Activated CD8-positive, alpha-beta memory T cell treated with anti-CD3 and anti-CD28 coated beads, Interleukin-2, amount 10 ng/mL, durations not matched to agents 7 days and 5 days (primary cell): ENCODE measurements at places on chromosomes 12 and 14. TPM values are rescaled to one million over a fixed set of nuclear protein-coding genes. Genes with fewer than 3 reads are reported as not detected.

The SLC17A8 gene
- not detected for total RNA-seq

The MYG1 gene
- total RNA-seq = 65.5 TPM

DNA sequence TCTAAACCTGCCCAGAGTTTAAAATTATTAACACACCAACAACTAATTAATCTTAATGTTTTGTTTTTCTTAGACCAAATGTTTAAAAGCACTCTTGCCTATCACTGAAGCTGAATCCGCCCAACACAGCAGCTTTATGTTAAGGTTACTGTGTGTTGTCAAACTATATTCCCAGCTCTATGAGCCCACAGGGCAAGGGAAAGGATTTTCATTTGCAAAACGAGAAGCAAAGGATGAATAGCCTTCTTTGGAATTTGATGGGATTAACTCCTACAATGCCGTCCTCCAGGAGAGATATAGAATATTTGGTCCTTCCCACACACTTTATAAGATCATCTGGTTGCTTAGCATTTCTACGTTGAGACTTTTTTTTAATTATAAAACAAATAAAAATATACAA, 43.7 kb downstream of the DUSP16 start:
- no peak for DNase-seq
- H3K27ac ChIP-seq = no peak overlapping the region
- H3K36me3 ChIP-seq = peaks cover 50% of the 10 kb centered on the region
- no peak overlapping the region for H3K4me3 ChIP-seq

The NUDT4 gene
- 63.8 TPM for total RNA-seq

DNA sequence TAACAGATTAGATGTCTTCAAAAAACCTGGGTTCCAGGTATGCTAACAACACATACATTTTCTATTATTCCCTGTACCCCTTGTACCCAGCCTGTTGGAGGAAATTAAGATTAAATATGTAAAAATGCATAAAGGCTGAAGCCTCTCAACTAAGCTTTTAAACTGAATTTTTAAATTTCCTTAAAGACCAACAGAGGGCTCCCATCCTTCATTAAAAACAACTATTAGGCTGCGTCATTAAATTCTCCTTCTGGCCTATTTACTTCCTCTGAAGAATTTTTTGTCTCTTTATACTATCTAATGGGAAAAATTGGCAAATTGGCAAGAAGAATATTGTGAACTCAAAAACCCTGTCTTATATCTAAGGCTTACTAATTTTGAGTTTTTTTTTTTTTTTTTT, 21.8 kb downstream of the SENP1 start:
- no peak overlapping the region for H3K27ac ChIP-seq
- H3K36me3 ChIP-seq = peaks cover 35% of the 10 kb centered on the region
- H3K4me3 ChIP-seq = no peak overlapping the region
- no peaks in the 10 kb centered on the region for H3K4me1 ChIP-seq
- no peaks in the 10 kb centered on the region for H3K27me3 ChIP-seq
- DNase-seq = no peak

GRCh38 chr12:31507966-31508365, 83.0 kb downstream of the DENND5B start:
- no peak for DNase-seq
- H3K4me3 ChIP-seq = no peak overlapping the region
- no peaks in the 10 kb centered on the region for H3K4me1 ChIP-seq
- H3K27ac ChIP-seq = no peak overlapping the region
- no peaks in the 10 kb centered on the region for H3K36me3 ChIP-seq

GRCh38 chr12:659090-659683, 4.1 kb downstream of the NINJ2 start:
- H3K36me3 ChIP-seq = no peaks in the 10 kb centered on the region
- H3K27ac ChIP-seq = no peak overlapping the region
- no peak for DNase-seq

DNA sequence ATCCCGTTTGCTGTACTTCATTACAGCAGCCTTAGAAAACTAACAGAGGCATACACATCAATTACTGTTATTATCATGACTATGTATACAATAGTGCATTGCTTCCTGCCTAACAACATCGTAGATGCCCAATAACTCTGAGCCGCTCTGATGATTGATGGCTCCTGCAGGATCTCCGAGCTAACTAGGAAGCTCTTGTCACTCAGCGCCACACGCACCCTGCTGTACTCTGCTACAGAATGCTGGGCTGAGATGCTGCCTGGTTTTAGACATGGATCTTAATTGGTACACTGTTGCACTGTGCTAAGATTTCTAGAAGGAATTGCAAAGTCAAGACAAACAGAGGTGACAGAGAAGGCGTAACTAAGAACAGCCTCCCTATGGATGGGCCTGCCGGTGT, 169.3 kb downstream of the SLC15A4 start:
- no peaks in the 10 kb centered on the region for H3K27me3 ChIP-seq
- no peak overlapping the region for H3K27ac ChIP-seq
- DNase-seq = no peak
- no peaks in the 10 kb centered on the region for H3K4me1 ChIP-seq
- no peaks in the 10 kb centered on the region for H3K36me3 ChIP-seq

The TMEM63C gene
- total RNA-seq = 0.14 TPM
